ENCODE measurements at places on chromosomes 16 and 17.

DNA sequence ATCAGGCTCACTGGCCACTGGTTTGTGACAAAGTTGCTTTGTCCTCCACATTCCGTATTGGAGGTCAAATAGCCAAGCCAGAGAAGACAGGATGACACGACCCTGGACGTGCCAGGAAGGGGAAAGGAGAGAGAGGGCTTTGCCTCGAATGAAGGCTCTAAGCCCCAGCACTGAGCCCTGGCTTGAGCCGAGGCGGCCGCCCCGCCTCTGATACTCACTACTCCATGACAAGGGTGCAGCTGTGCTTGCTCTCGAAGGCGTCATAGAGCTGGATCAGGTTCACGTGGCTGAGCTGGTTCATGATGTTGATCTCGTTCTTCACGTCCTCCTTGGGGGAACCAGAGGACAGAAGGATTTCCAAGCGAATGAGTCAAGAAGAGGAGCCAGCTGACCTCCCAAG is 19.3 kb downstream of the MYLK3 start:
- DNase-seq: no peak

GRCh38 chr16:67943619-67944504 is at the start of gene LCAT:
Gene LCAT, minus strand, starts transcription at chr16:67944120. Its CDS starts 19 bp downstream, at chr16:67944101.
- DNase-seq: no peak

DNA sequence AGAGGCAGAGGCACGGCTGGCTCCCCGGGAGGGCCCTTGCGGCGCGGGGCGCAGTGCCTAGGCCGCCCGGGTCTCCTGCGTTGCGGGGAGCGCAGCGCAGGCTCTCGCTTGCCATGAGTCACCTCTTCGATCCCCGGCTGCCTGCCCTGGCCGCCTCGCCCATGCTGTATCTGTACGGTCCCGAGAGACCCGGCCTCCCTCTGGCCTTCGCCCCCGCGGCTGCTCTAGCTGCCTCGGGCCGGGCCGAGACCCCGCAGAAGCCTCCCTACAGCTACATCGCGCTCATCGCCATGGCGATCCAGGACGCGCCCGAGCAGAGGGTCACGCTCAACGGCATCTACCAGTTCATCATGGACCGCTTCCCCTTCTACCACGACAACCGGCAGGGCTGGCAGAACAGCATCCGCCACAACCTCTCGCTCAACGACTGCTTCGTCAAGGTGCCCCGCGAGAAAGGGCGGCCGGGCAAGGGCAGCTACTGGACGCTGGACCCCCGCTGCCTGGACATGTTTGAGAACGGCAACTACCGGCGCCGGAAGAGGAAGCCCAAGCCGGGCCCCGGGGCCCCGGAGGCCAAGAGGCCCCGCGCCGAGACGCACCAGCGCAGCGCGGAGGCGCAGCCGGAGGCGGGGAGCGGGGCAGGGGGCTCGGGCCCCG is 390 bp downstream of the FOXL1 start:
- DNase-seq: no peak

- no peak for DNase-seq
These were observed 20.8 kb downstream of the ATP6V0D1 start for GRCh38 chr16:67460168-67460567.

DNA sequence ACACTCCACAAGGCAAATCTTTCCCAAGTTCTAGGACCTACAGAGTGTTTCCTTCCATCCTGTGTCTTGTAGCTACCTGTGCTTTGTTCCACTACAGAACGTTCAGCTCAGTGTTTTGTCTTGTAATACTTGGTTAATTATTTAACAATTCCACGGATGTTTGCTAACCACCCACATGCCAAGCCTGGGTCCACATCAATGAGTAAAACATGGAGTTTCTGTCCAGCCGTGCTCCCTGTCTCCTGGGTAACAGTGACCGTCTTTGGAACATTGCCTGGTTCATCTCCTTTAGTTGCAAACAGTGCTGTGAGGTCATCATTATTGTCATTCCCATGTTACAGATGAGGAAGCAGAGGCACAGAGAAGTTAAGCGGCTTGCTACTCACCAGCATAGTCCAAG is 41.3 kb downstream of the IRF8 start:
- DNase-seq: no peak

DNA sequence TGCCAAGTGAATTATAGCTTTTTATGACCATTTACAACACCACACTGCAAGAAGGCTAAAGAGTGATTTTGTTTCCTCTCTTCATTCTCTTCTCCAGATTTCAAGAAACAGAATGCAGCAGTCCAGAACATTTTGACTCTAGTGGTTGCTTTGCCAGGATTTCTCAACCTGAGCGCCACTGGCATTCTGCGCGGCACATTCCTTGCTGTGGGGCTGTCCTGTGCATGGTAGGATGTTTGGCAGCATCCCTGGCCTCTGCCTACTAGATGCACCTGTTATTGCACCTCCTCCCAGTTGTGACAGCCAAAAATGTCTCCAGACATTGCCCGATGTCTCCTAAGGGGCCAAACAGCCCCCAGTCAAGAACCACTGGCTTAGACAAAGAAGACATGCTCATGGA is 25.7 kb upstream of the SLC39A11 start:
- DNase-seq: no peak

- peak; percentile 91 for DNase-seq
These were observed 303 bp upstream of the SCNN1G start for GRCh38 chr16:23182206-23182678.

DNA sequence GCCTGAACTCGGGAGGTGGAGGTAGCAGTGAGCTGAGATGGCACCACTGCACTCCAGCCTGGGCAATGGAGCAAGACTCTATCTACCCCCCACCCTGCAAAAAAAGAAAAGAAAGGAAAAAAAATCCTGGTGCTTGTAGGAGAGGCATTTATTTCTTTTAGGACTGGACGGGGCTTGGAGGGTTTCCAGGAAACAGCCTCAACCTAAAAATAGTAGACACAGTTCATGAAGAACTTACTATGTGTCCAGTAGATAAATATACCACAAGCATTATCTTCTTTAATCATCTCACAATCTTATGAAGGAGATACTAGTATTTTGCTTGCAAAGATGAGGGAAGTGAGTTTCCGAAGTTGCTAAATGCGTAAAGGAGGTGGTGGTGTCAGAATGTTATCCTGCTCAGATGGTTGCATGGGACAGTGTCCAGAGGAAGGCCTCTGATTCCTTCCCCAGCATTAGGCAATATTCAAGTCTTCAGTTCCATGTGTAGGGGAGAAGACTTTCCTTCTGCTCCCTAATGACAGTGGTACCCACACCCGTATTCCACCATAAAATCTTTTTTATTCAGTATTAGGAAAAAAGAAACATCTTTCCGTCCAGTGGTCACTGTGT is 263.2 kb downstream of the WWOX start:
- no peak for DNase-seq

GRCh38 chr16:81637336-81638235 is 141.5 kb upstream of the PLCG2 start:
- DNase-seq: no peak

GRCh38 chr16:30964574-30965226 is 7.1 kb downstream of the SETD1A start:
- no peak for DNase-seq

DNA sequence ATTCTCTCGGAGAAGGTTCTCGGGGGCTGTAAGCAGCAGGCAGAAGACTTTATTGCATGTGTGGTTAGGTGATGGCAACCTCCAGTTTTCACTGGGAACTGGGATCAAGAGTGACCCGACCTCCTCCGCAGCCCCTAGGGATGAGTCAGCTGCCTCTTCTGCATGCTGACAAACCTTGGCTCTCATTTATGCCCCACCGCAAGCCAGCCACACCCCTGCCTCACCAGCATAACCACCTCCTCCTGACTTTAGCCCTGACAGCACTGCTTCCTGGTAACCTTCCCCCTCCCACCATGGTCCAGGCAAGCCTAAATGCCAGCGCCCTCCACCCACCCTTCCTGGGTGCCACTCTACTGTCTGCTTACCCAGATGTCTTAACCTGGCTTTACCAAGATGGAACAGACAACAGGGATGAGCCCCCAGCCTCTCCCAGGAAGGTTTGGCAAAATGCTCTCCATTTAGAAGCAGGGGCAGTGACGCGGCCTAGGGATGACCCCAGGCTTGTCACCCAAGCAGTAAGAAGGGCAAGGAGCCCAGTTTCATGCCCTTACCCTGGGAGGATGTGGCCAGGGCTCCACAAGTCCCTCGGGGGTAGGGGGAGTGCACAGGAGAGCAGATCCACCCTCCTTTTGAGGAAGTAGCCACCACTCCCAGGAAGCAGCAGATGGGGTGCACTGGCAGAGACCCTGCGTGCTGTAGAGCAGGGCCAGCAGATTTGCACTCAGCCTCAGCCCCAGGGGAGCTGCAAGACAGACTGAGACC is 73.5 kb downstream of the GOSR1 start:
- no peak for DNase-seq

- DNase-seq: no peak
These were observed 2112.8 kb downstream of the TP53TG3F start for GRCh38 chr16:35572186-35572585.
